Umbilical cord (tissue), 2 donors: ENCODE measurements at places on chromosomes 11 and 22.

- no peak for DNase-seq
These were observed 11.7 kb upstream of the COMT start for GRCh38 chr22:19929586-19930550.

DNA sequence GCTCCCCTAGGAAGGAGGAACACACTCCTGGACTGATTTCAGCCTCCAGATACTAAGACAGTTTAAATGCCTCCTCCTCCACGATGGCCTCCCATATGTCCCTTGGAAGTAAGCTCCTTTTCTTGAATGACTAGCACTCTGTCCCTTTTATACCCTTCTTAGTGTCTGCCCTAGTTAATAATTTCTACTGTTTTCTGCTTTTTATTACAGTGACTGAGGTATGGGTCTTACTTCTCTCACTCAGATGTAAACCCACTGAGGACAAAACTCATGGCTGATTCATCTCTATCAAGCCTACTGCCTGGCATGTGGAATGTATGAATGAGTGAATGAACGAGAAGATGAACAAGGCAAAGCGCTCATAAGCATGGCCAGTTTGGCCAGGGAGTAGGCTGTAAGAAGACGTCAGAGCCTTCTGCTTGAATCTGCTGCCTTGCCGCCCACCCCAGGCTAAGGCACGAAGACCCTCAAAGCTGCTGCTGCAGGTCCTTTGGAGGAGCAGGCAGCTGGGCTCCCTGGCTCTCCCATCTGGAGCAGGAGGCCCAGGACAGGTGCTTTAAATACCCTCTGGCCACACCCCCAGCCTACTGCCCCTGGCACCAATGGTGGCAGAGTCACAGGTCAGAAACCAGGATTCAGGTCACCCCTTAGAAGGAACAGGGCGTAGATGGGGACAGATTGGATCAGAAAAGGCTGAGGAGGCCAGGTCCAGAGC lies 8.2 kb upstream of the PGA3 start:
- no peak for DNase-seq

DNA sequence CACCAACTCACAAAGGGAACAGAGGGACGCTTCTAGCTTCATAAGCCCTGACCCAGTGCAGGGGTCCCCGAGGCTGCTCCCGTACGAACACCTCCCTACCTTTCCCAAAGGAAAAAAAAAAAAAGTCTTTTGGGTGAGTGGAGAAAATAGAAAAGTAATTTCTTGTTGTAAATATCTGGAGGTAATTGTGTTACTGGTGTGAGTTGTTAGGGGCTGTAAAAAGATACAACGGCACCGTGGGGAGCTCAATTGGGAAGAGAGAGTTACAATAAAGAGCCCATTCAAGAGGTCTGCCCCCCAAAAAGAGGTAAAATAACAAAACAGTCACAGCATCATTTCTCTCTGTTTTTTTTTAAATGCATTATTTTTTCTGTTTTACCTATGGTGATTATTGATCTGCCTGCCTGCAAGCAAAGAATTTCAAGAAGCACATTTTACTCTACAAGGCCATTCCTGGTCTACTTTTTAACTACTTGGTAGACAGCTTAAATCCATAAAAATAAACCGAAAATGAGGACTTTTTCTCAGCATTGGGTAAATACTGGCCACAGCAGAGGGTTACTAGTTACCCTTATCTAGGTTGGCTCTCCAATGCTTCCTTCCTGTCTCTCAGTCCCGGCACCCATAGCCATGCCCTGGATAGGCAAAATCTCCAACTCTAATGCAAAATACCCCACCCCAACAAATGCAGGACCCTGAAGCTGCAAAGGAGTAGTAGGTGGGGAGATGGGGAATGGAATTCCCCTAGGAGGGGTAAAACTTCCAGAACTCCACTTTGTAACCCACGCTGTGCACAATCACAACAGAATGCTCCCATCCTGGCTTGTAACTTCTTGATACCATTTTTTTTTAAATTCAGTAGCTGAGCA lies 3.1 kb downstream of the PAX6 start:
- no peak for DNase-seq

DNA sequence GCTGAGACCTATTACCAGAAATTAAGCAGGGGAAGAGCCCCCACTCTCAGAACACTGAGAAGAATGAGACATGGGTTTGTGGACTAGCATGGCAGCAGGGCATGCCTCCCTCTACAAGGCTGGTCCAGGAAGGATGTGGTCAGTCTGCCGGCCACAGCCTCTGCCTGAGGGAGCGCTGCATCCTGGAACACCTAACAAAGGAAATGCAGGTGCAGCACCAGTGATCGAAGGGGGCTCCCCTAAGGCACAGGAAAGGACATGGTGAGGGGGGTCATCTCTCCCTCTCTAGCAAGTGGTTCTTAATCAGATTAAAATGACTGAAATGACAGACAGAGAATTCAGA lies 40.6 kb upstream of the ARL14EP start:
- DNase-seq, result no peak

GRCh38 chr11:57426929-57427726 lies at the start of gene SLC43A3:
Gene SLC43A3, minus strand, starts transcription at chr11:57427121. Its CDS starts 949 bp downstream, at chr11:57426172.
- peak; percentile 72 for DNase-seq

DNA sequence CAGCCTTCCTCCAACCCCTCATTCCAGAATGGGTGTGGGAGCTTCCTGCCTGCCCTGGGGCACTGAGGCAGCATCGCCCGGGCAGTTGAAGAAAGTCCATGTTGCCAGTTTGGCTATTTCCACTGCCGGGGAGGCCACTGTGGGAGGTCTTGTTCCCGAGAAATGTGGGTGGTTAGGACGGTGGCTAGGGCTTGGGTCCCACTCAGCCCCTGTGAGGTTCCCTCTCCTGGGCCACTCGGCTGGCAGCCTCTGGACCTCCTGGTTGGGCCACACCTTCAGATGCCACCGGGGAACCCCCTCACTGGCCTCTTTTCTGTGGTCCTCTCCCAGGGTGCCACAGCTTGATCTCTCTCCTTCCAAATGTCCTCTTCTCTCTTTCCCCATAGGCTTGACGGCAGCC lies 5.1 kb upstream of the PPP6R3 start:
- no peak for DNase-seq

DNA sequence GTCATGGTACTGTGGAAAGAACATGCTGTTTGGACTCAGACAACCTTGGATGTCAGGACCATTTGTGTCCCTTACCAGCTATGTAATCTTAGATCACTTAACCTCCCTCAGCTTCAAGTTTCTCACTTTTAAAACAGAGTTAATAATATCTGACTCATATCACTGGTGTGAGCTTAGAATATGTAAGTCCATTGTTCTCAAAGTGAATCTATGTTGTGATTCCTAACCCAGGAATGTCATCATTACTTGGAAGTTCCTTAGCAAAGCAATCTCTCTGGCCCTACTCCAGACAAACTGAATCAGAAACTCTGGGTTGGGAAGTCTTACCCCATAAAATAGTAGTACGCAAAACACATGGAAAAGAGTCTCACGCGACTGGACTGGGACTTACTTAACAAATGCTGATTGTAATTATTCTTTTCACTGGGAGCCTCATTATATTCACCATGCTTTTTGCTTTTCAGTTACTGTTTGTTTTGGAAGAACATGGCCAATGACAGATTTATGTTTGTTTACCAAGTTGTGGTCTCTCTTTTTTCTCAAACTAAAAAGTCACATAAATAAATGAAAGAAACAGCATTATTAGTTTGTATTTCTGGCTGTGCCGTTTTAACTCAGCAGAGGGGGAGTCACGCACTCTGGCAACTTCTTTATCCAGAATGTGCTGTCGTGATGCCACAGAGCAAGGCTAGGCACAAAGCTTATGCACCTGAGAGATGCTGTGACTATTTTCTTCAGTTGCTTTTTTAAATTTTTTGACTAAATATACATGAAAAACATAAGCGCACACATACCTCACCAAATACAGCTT lies 217.7 kb upstream of the CTSC start:
- DNase-seq, result peak; percentile 79

DNA sequence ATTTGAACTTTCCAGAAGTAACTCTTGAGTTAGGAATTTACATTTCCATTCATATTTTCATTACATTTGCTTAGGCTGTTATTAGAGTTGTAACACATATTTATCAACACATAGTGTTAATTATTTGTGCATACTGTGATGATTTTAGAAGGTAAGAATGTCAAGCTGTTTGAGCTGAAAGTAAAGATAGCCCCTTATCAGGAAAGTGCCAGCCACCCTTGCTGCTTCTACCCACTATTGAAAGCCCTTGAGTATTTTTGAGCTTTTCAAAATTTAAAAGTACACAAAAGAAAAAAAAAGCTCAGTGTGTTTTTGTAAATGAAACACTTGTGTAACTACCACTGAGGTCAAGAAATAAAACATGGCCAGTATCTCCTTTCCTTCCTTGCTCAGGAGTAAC lies 8.0 kb downstream of the APLP2 start:
- DNase-seq, result no peak

- no peak for DNase-seq
These were observed 5.7 kb upstream of the TMEM41B start for GRCh38 chr11:9320047-9320446.

- DNase-seq, result peak; percentile 76
These were observed 18.4 kb downstream of the FDX1 start for GRCh38 chr11:110447897-110448745.

- no peak for DNase-seq
These were observed 15.8 kb downstream of the THAP12 start for GRCh38 chr11:76365038-76365679.

GRCh38 chr11:106091480-106092123 lies 14.1 kb downstream of the AASDHPPT start:
- peak; percentile 75 for DNase-seq

DNA sequence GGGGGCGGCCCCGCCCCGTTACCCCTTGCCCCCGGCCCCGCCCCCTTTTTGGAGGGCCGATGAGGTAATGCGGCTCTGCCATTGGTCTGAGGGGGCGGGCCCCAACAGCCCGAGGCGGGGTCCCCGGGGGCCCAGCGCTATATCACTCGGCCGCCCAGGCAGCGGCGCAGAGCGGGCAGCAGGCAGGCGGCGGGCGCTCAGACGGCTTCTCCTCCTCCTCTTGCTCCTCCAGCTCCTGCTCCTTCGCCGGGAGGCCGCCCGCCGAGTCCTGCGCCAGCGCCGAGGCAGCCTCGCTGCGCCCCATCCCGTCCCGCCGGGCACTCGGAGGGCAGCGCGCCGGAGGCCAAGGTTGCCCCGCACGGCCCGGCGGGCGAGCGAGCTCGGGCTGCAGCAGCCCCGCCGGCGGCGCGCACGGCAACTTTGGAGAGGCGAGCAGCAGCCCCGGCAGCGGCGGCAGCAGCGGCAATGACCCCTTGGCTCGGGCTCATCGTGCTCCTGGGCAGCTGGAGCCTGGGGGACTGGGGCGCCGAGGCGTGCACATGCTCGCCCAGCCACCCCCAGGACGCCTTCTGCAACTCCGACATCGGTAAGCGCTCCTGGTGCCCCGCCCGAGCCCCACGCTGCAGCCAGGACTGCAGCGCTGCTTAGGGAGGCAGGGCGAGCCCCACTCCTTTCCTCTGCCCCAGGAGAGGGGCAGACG lies at the start of gene TIMP3:
Gene TIMP3, plus strand, starts transcription at position 169 of the 700 bp plus-strand sequence. Its CDS starts 297 bp downstream, at position 466.
- DNase-seq, result peak; percentile 88

- DNase-seq, result peak; percentile 62
These were observed 17.2 kb downstream of the ARHGEF17 start for GRCh38 chr11:73325036-73325981.

GRCh38 chr22:43919106-43919973 lies 4.3 kb upstream of the PNPLA3 start:
- no peak for DNase-seq

- DNase-seq, result no peak
These were observed 6.4 kb downstream of the PPIL2 start for GRCh38 chr22:21672107-21672629.

GRCh38 chr11:20131788-20132666 lies 28.2 kb downstream of the DBX1 start:
- DNase-seq, result peak; percentile 73

GRCh38 chr11:45890886-45891550 lies 5.6 kb downstream of the MAPK8IP1 start:
- no peak for DNase-seq

DNA sequence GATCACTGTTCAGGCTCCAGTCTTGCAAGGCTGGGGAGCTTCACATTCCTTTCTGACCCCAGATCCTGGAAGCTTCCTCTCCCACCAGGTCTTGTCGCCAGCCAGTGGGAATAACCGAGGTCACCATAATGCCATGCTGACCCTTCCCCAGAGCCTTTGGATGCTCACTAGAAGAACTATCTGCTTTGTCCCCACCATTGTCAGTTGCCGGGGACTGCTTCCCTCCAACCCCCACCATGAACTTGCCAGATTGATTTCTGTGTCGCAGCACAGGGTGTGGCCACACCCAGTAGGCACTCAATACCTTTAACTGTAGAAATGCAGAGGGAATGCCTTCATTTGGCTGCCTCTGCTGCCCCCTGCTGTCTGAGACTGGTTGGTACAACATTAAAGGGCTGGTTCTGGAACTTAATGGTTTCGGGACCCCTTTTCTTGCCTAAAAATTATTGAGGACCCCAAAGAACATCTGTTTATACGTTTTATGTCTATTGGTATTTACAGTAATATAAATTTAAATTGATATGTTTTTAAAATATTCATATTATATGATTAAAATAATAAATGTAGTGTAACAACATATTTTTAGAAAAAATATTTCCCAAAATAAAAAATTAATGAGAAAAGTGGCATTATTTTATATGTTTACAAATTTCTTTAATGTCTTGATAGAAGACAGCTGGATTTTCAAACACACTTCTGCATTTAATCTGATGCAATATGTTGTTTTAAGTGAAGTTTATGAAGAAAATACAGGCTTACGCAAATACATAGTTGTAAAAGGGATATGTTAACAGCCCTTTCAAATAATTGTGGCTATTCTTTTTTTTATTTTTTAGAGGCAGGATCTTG lies 6.7 kb upstream of the GDPD5 start:
- peak; percentile 64 for DNase-seq

GRCh38 chr11:117664897-117665296 lies 132.1 kb downstream of the DSCAML1 start:
- peak; percentile 10 for DNase-seq

DNA sequence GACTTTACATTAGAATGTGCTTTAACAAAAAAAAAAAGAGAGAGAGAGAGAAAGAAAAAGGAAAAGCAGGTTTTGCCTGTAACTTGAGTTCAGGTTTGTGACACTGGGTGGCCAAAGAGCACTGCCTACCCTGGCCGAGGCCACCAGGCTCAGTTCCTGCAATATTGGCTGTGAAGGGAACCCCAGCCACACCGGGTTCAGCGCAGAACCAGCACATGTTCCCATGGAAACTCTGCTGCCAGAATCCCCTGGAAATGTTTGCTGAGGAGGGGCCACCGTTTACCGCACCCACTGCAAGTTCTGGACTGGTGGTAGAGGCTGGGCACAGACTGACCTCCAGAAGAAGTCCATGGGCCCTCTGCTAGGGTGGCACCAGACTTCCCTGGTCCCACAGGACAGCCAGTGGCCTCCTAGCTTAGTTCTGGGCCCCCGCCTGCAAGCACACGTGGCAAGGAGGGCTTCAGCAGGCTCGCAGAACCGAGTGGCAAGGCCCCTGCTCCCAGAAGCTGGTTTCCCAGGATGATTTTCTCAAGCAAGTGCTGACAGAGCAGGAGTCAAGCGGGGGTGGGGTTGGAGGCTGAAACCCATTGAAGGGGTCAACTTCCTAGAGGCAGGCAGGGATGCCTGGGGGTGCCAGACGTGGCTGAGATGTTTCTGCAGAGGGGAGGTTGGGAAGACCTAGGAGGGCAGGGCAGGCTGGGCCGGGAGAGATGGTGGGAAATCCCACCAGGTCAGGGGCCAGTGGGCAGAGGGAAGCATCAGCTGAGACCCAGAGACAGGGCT lies 51.2 kb downstream of the NFAM1 start:
- peak; percentile 31 for DNase-seq
